ENCODE measurements at places on chromosomes 12 and 14.

DNA sequence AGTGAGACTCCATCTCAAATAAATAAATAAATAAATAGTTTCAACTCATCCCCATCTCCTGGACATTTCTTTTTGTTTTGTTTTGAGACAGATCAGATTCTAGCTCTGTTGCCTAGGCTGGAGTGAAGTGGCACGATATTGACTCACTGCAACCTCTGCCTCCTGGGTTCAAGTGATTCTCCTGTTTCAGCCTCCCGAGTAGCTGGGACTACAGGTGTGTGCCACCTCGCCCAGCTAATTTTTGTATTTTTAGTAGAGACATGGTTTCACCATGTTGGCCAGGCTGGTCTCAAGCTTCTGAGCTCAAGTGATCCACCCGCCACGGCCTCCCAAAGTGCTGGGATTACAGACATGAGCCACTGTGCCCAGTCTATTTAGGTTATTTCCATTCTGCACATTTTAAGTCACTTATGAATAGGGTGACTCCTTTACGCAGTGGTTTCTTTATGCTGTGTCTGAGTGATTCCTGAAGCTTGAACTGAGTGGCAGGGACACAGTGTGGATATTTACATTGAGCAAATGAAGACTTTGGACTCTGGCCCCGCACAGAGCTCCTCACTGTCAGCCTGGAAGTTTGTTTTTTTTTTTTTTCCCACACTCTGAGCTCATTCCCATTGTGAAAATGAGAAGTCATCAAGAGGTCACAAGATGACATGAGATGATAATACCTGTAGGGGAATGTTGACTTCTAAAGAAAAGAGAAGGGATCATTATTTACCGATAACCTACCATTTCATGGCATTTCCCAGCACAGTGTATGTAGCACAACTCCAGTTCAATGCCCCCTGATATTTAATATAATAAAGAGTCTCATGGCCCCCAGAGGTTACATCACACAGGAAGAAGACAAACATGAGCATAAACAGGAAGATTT lies 72.6 kb downstream of the TBX3 start:
- no peak for DNase-seq

- DNase-seq: peak; percentile 48
Observed at GRCh38 chr12:3684449-3685051, 68.4 kb downstream of the CRACR2A start.

GRCh38 chr12:42141981-42142606 lies 2.6 kb downstream of the GXYLT1 start:
- DNase-seq: peak; percentile 29

DNA sequence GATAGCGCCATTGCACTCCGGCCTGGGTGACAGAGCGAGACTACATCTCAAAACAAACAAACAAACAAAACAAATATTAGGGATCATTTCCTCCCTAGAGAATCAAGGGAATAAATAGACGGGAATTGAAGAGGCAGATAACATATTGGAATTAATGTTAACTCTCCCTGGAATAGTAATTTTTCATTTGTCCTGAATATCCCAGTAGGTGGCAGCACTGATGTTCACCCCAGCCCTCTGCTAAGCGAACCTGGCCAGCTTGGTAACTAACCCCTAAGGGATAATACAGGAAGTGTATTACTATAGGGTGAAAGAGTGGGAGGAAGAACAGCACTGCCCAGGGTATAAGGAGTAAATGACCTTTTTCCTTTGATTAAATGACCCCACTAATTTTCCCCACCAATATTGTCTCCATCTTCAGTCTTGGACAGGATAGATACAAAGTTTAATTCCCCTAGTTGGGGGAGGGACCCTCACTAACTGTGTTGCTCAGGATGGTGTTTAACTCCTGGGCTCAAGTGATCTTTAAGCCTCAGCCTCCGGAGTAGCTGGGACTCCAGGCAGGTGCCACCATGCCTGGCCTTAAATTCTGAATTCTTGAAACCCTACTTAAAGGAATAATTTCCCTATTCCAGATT lies 40.5 kb downstream of the SLC2A14 start:
- peak; percentile 71 for DNase-seq

DNA sequence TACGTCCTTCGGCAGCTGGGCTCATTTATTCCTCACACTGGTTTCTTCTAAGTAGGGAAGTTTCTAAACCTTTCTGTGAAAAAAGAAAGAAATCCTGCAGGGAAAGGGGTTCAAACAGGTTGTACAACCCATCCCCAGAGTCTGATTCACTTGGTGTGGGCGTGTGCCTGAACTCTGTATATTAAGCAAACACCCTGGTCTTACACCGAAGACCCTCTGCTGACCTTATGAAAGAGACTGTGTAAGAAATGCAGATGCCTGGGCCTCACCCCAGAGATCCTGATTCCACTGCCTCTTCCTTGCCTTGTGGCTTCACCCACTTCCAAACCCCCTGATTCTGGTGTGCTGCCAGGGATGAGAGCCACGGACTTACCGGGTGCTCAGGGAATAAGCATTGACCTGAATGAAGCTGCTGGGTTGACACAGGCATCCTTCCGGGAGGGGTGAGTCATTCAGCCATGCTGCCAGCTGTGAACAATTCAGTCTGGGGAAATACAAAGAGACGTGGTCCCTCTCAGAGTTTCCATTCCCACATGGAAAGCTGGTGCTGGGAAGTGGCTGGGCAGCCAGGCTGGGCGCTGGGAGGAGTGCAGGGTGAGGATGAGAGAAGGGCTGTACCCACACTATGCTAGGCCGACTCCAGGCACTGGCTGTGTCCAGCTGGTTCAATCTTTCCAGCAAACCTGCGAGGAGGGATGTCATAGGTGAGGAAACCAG lies 26.5 kb upstream of the ACTN1 start:
- DNase-seq: no peak

DNA sequence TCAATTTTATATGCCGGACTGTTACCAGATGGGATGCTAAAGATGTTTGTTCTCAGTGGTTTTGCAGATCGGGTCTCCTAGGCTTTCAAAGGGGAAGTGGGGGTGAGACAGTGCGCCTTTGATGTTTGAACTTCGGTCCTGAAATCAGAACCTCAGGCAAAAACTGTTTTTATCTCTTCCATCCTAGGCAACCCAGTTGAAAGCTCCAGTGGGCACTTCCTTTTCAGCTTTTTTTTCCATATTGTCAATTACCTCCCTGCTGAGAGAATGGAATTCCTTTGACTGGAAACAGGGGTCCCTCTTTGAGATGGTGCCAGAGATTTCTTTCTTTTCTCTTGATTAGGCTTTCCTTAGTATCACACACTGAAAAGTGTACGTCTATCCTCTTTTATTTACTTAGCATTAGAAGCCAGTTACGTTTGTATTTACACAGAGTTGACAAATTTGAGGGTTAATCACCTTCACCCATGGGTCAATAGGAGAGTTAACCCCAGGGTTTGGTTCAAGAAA lies 40.0 kb downstream of the NUAK1 start:
- DNase-seq: no peak

DNA sequence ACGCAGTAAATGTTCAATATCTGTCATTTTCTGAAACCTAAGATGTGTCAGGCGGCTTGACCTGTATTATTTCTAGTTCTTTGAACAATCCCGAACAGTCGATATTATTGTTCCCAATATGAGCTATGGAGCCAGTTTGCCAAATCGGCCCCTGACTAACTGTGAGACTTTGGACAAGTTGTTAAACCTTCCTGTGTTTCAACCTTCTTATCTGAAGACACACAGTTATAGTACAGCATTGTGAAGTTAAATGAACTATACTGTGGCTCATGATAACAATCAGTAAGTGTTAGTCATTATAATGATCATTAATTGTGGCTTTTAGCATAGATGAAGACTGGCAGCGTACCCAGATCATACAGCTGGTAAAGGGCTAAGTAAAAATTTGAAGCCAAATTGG lies 23.4 kb downstream of the DDX47 start:
- DNase-seq: no peak

DNA sequence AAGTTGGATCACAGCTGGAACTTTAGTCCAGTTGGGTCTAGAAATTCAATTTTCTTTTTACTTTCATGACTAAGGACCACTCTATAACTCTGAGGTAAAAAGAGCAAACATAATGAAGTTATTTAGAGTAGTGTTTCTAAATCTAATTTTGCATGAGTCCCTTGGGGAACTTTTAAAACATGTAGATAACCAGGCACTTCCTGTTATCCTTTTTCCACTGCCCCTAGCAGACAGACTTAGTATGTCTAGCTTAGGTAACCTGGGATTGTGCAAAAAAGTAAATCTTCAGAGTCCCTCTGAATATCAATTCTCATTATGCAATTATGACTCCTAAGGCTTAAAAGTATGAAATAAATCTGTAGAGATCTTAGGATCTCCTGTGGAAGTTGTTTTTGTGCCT lies 371.2 kb downstream of the DIO2 start:
- no peak for DNase-seq

DNA sequence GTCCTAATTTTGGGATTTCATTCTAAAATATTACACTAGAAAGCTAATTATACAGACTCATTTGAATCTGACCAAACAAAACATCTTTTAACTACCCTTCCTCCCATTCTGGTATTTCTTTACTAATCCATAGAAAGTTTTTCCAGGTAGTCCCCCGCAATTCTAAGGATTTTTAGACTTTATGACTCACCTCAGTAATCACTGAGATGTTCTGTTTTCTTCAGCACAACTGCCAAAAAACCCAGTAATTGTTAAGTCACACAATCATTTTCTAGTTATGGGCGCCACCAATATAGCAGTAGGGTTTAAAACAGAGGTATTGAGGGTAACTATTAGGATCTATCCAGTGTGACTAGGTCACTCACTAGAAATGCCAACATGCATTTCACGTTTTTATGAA lies 1.6 kb upstream of the ARID4A start:
- no peak for DNase-seq

- no peak for DNase-seq
Observed at GRCh38 chr12:9718968-9719367, 13.9 kb downstream of the CLECL1 start.

DNA sequence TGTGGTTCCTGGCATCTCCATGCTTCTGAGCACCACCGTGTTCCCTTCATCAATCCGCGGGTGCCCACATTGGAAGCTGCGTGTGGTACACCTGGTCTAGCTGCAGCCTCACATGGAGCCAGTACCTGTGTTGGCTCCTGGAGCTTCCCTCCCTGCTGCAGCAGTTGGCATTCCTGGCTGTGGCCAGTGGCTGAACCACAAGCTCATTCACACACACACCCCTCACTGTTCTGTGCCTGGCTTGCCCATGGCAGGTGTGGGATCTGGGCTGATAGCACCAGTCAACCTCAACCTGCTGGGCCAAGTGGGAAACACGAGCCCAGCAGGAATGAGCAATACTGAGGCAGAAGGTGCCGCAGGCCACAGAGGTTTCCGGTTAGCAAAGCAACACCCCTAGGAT lies 256.2 kb upstream of the LRFN5 start:
- DNase-seq: no peak

- no peak for DNase-seq
Observed at GRCh38 chr12:57057067-57057751, 7.3 kb upstream of the MYO1A start.

DNA sequence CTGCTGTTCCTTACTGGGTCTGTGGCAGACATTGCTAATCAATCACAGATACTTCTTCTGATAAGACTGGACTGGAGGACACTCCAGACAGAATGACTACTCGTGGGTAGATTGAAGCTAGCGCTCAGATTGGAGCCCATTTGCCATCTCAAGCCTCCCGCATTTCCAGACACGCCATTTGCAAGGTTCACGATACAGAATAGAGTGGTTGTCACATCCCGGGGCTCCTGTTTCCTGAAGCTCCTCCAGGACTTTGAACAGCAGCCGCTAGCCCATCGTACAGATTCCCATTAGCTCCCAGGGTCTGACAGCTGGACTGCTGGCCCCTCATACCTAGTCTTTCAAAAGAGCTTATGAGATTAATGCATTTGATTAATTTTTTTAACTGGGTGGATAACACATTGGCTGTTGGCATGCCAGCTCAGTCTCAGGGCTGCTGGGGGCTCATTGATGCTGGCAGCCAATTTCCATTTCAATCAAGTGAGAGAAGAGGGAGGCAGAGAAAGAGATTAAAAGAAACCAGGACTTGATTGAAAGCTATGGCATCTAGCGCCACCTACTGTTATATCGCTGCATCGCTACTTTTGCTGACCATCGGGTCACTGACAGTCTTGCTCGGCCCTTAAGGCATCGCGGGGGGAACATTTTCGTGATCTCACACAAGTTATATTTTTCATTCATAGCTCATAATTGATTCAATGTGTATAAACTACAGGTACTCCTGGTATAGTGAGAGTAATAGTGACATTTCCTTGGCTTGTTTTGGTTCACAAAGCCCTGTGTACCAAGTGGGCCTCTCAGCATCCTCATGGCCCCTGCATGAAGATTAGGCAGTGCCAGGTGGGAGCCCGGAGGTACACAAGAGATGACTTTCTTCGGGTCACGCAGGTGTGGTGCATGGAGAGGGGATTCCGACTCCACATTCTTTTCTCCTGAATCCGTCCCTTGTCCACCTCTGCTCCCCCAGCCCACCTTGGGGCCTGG lies 78.6 kb downstream of the CCDC60 start:
- DNase-seq: peak; percentile 92

GRCh38 chr14:53851394-53852090 lies 105.1 kb downstream of the BMP4 start:
- no peak for DNase-seq

- no peak for DNase-seq
Observed at GRCh38 chr12:120563495-120563894, 17.7 kb downstream of the POP5 start.

GRCh38 chr14:106625186-106625585 lies 1098.8 kb downstream of the TMEM121 start:
- no peak for DNase-seq

DNA sequence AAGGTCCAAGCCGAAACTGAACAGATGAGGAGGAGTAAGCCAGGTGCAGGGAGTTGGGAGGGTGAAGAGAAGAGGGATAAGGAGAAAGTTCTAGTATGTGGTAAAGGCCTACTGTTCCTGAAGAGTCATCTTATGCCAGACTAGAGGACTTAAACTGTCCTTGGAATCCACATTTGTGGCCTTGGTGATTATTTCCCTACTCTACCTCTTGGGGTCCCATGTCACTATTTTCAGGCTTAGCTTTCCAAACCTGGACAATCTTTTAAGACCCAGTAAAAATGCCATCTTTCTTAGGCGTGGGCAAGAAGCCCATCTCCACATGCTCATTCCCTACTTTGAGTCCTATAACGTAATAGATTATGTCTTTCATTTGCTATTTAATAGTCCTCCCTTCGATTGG lies 40.1 kb upstream of the CRY1 start:
- peak; percentile 12 for DNase-seq

DNA sequence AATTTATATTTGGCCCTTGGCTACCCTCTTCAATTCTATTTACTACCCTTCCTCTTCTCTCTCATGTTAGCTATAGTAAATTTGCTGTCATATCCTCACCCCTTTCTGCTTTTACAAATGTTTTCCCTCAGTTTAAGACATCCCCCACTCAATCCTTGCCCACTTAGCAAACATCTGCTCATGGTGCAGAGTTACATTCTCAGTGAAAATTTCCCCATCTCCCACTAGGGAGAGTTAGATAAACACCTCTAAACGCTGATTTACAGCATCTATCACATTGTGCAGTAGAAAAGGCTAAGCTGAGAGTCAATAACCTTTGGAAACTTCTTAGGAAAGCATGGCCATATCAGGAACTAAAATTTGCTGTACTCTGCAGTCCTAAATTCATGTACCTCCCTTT lies 69.0 kb downstream of the DENND5B start:
- DNase-seq: peak; percentile 70

GRCh38 chr14:99232714-99233214 lies 39.2 kb downstream of the BCL11B start:
- no peak for DNase-seq

GRCh38 chr12:91983935-91984334 lies 161.7 kb downstream of the BTG1 start:
- DNase-seq: no peak
